ENCODE measurements at places on chromosomes 4 and X. TPM values are rescaled to one million over a fixed set of nuclear protein-coding genes. Genes with fewer than 3 reads are reported as not detected.

The TMEM150C gene
- total RNA-seq: 8.9 TPM

The SSX7 gene
- not detected for total RNA-seq

The BGN gene
- 85.2 TPM for total RNA-seq

The PAGE2 gene
- total RNA-seq: not detected

The ODAPH gene
- not detected for total RNA-seq

The XAGE3 gene
- total RNA-seq: not detected

The NBDY gene
- 61.4 TPM for total RNA-seq

The PHOX2B gene
- 28.4 TPM for total RNA-seq

The MPP1 gene
- 13.2 TPM for total RNA-seq

- no peaks in the 10 kb centered on the region for H3K27me3 ChIP-seq
- no peaks in the 10 kb centered on the region for H3K4me1 ChIP-seq
- H3K36me3 ChIP-seq: no peaks in the 10 kb centered on the region
- no peak for DNase-seq
- H3K4me3 ChIP-seq: no peak overlapping the region
- H3K27ac ChIP-seq: no peak overlapping the region
Measured at GRCh38 chrX:148047200-148047599, 66.1 kb downstream of the FMR1NB start.

- H3K27ac ChIP-seq: no peak overlapping the region
- DNase-seq: no peak
- peaks cover 11% of the 10 kb centered on the region for H3K27me3 ChIP-seq
- H3K36me3 ChIP-seq: no peaks in the 10 kb centered on the region
Measured at GRCh38 chr4:68410149-68410548, 37.1 kb upstream of the TMPRSS11E start.

GRCh38 chr4:28788929-28789490 lies 1928.4 kb downstream of the STIM2 start:
- H3K36me3 ChIP-seq: no peaks in the 10 kb centered on the region
- H3K4me1 ChIP-seq: no peaks in the 10 kb centered on the region
- no peak overlapping the region for H3K27ac ChIP-seq
- no peak for DNase-seq
- no peak overlapping the region for H3K4me3 ChIP-seq

- H3K4me3 ChIP-seq: no peak overlapping the region
- DNase-seq: no peak
- peak overlapping the region; percentile 54 for H3K27ac ChIP-seq
- peaks cover 10% of the 10 kb centered on the region for H3K4me1 ChIP-seq
- no peaks in the 10 kb centered on the region for H3K36me3 ChIP-seq
Measured at GRCh38 chr4:128390475-128390996, 102.9 kb upstream of the PGRMC2 start.

- peak within 1 kb of the TSS; percentile 15 for H3K4me3 ChIP-seq
- H3K27me3 ChIP-seq: peaks cover 62% of the 10 kb centered on the region
- H3K27ac ChIP-seq: no peak within 1 kb of the TSS
- DNase-seq: peak; percentile 29
- peaks cover 5% of the 10 kb centered on the region for H3K4me1 ChIP-seq
Measured at GRCh38 chrX:19514791-19515614, at the start of gene MAP3K15. Gene MAP3K15, minus strand, starts transcription at chrX:19515508. Its CDS starts 247 bp downstream, at chrX:19515261.

- no peaks in the 10 kb centered on the region for H3K27me3 ChIP-seq
- peaks cover 30% of the 10 kb centered on the region for H3K36me3 ChIP-seq
- DNase-seq: no peak
- H3K4me3 ChIP-seq: no peak overlapping the region
- no peaks in the 10 kb centered on the region for H3K4me1 ChIP-seq
- no peak overlapping the region for H3K27ac ChIP-seq
Measured at GRCh38 chr4:153402366-153402765, 57.9 kb downstream of the MND1 start.

DNA sequence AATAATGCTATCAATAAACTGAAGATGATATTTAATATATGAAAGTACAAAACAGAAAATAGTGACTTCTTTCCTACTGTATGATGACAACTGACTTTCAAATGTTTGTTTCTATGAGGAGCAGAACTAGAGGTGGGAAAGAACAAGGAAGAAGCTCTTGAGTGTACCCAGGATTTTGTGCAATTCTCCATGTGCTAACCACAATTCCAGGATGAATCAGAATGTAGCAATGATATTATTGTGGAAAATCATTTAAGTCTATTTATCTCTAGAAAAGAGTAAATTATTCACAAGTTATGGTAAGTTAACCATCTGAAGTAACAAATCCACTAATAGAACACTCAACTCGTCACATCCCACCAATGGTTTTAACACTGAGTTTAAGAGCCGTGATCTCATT lies 324.1 kb upstream of the EMCN start:
- no peak overlapping the region for H3K27ac ChIP-seq
- H3K4me1 ChIP-seq: peaks cover 3% of the 10 kb centered on the region
- DNase-seq: no peak
- H3K36me3 ChIP-seq: no peaks in the 10 kb centered on the region

DNA sequence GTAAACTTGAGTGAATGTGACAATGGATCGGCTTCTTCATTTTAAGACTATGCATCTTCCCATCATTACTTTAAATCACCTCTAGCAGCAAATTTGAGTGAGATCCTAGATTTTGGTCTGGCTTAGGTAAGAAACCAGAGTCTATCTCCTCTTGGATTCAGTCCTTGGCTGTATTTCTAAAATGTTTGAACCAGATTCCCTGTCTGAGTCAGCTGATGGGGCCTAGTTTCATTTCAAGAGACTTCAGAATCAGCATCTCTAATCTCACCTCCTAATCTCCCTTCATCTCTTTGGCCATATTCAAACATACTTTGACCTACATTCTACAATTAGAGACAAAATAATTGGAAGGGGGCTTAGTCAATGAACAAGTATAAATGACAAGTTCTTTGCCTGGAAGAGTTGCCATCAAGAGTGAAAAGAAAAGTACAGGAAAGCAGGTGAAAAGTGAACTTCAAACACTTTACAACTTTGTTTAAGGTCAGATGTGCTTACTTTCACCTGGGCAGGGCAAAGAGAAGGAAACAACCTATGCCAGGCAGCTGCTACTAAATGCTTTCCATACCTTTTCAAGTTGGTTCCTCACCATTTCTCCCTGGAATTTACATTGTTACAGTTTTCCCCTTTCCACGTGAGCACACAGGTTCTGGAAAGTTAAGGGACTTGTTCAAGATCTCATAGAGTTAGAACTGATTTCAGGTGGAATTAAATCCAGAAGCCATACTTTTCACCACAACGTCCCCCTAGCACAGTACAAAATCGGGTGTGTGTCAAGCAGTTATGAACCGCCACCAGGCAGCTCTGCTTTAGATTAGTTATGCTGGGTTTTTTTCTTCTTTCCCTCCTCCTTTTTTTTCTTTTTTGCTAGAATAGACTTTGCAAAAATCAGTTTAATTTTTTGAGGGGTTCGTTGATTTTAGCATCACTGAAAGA lies 30.7 kb upstream of the PITX2 start:
- no peaks in the 10 kb centered on the region for H3K4me1 ChIP-seq
- H3K27me3 ChIP-seq: peaks cover 30% of the 10 kb centered on the region
- no peak for DNase-seq
- no peak overlapping the region for H3K27ac ChIP-seq
- no peak overlapping the region for H3K4me3 ChIP-seq

DNA sequence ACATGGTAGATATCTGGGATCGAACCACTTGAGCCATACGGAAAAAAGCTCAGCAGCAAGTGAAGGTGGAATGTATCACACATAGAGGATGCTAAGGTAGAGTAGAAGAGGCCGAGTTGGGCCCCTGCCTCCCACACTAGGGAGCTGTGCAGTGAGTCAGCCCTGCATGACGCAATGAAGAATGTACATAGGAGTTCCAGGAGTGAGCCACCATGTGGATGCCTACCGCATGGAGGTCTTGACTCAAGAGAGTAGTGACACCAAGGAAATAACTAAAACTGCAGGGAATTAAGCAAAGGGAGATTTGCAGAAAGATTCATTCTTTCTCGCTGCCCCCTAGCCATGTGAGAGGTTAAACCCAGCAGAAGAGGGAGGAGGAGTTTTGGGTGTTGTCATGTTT lies 389.6 kb upstream of the IGFBP7 start:
- H3K27ac ChIP-seq: no peak overlapping the region
- peaks cover 16% of the 10 kb centered on the region for H3K4me1 ChIP-seq
- no peak for DNase-seq
- H3K27me3 ChIP-seq: no peaks in the 10 kb centered on the region

DNA sequence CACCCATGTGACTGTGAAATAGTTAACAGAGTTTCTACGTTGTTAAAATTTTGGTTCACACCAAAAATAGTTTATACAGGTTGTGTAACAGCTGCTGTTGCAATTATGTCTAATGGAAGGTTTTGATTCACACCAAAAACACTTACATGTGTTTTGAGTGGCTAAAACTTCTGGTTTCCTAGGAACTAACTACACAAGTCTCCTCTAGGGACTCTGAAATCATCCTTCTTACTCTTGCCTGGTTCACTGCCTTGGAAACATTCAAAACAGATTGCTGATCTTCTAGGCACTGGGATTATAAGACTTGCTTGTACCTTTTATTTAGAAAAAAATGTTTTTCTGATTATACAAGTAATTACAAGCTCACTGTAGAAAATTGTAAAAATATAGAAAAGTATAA lies 14.9 kb upstream of the MORC4 start:
- H3K36me3 ChIP-seq: no peaks in the 10 kb centered on the region
- no peak overlapping the region for H3K4me3 ChIP-seq
- H3K27ac ChIP-seq: no peak overlapping the region
- no peaks in the 10 kb centered on the region for H3K4me1 ChIP-seq
- no peaks in the 10 kb centered on the region for H3K27me3 ChIP-seq

DNA sequence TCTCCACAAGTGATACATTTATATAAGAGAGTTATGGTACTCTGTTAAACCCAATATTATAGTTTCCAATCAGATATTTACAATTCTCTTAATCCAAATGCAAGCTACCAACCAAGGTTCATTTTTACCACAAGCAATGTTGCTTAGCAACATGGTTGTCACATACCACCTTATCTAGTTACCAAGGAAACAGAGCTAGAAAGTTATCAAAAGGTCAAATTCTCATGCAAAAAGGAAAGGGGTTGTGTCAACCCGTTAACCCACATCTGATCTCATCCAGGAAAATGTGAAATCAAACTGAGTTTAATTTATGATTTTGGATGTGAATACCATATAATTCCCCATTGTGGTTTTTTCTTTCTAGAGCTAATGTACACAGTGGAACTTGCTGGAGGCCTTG lies 274.1 kb upstream of the MAGEB2 start:
- no peaks in the 10 kb centered on the region for H3K36me3 ChIP-seq
- H3K27ac ChIP-seq: no peak overlapping the region
- no peak for DNase-seq
- no peak overlapping the region for H3K4me3 ChIP-seq

- no peak overlapping the region for H3K27ac ChIP-seq
- DNase-seq: no peak
- H3K36me3 ChIP-seq: no peaks in the 10 kb centered on the region
- H3K4me3 ChIP-seq: no peak overlapping the region
Measured at GRCh38 chr4:55765070-55765469, 54.5 kb upstream of the EXOC1L start.

- H3K27ac ChIP-seq: no peak overlapping the region
- no peak for DNase-seq
- H3K4me3 ChIP-seq: no peak overlapping the region
Measured at GRCh38 chr4:112119353-112119783, 25.9 kb upstream of the FAM241A start.

DNA sequence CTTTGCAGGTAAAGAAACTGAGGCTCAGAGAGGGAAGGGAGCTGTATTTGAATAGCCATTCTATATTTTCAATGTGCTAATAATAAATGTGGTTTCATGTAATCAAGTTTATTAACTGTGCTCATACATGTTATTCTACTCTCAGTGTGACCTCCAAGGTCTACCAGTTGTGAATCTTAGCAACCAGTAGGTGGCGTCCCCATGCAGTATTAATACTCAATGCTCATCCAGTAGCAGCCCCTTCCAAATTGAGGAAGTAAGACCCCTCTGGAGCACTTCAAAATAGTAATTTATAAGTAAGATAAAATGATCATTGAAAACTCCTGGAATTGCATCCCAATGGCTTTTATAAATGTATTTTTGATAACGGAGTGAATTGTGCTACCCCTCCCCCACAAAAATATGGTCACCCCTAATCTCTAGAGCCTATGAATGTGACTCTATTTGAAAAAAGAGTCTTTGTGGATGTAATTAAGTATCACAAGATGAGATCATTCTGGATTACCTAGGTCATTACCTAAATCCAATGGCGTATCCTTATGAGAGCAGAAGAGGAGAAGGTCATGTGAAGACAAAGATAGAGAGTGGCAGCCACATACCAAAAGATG lies 20.4 kb upstream of the SEPSECS start:
- no peak overlapping the region for H3K27ac ChIP-seq
- H3K27me3 ChIP-seq: no peaks in the 10 kb centered on the region
- DNase-seq: no peak
- H3K4me1 ChIP-seq: peaks cover 6% of the 10 kb centered on the region
- no peak overlapping the region for H3K4me3 ChIP-seq

- H3K4me3 ChIP-seq: no peak overlapping the region
- no peaks in the 10 kb centered on the region for H3K36me3 ChIP-seq
- H3K27ac ChIP-seq: no peak overlapping the region
- peaks cover 7% of the 10 kb centered on the region for H3K4me1 ChIP-seq
- no peaks in the 10 kb centered on the region for H3K27me3 ChIP-seq
- no peak for DNase-seq
Measured at GRCh38 chrX:109374262-109374960, 107.5 kb downstream of the GUCY2F start.

DNA sequence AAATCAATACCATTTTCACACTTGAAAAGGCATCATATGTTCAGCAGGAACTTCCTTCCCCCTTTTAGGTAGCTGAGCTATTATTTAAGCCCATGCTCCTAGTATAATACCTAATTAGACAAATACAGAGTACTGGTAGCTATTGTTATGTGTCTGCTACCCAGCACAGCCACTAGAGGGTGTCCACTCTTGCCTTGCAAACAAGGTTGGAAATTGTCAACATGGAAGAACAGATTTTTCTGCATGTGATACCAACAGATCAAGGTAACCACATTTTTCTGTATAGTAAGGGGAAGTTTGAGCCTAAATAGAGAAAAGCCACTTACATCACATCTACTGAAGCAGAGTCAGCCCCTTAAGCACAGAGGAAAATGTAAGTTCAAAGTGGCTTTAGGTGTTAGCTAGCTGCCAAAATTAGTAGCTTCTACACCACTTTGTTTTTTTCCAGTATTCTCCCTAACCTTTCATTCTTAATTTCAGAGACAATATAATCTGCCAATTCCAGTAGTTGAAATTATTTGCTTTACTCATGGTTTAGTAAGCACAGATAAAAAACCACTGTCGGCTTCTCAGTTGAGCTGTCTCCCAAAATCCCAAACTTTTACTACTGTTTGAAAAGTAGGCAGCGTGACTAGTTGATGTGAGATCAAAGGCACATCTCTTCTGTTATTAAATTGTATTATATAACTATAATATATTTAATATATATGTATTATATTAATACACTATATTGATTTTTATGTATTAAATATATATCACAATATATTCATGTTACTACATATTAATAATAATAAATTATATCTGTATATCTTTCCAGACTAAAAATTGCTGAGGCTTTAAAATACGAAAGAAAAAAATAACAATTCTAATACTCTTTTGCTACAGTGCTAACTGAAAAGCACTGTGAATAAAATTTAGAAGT lies 38.2 kb downstream of the EDNRA start:
- no peak overlapping the region for H3K27ac ChIP-seq
- H3K4me1 ChIP-seq: peaks cover 4% of the 10 kb centered on the region
- no peak overlapping the region for H3K4me3 ChIP-seq
- DNase-seq: peak; percentile 33
- no peaks in the 10 kb centered on the region for H3K36me3 ChIP-seq
- H3K27me3 ChIP-seq: no peaks in the 10 kb centered on the region

Data from neural crest cell (in vitro differentiated cells).